ENCODE measurements at places on chromosomes 7 and 10. TPM values are rescaled to one million over a fixed set of nuclear protein-coding genes. Genes with fewer than 3 reads are reported as not detected.

The RNF148 gene
- 0.26 TPM for total RNA-seq

The CCDC136 gene
- total RNA-seq: 74.2 TPM

The PNLIPRP1 gene
- not detected for total RNA-seq

DNA sequence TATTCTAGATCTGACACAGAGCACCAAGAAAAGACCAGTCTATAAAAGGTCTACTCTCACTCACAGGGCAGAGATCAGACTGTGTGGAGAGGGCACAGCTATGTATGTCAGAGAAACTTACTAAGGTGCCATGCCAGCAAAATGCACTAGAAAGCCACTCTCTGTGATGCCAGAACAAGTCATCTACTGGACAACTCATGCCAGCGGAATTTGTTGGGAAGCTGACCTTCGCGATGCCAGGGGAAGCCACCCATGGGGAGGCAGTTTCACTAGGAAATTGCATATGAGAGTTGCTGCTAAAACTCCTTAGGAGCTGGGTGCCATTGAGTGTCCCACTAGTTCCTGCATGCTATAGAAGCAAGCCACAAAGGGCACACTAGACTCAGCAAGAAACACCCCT, 58.5 kb downstream of the MICU1 start:
- no peak overlapping the region for H3K27ac ChIP-seq
- H3K4me3 ChIP-seq: no peak overlapping the region
- H3K36me3 ChIP-seq: peaks cover 26% of the 10 kb centered on the region
- peaks cover 9% of the 10 kb centered on the region for H3K4me1 ChIP-seq
- H3K27me3 ChIP-seq: no peaks in the 10 kb centered on the region

GRCh38 chr10:123145542-123146012, 2.4 kb upstream of the HMX2 start:
- H3K27ac ChIP-seq: no peak overlapping the region
- H3K4me3 ChIP-seq: no peak overlapping the region
- peaks cover 13% of the 10 kb centered on the region for H3K4me1 ChIP-seq
- H3K36me3 ChIP-seq: no peaks in the 10 kb centered on the region

All from progenitor cell of endocrine pancreas (in vitro differentiated cells).